ENCODE measurements at places on chromosomes 12 and 14.

GRCh38 chr14:60981633-60982455 is 799 bp downstream of the SLC38A6 start:
- DNase-seq: no peak

DNA sequence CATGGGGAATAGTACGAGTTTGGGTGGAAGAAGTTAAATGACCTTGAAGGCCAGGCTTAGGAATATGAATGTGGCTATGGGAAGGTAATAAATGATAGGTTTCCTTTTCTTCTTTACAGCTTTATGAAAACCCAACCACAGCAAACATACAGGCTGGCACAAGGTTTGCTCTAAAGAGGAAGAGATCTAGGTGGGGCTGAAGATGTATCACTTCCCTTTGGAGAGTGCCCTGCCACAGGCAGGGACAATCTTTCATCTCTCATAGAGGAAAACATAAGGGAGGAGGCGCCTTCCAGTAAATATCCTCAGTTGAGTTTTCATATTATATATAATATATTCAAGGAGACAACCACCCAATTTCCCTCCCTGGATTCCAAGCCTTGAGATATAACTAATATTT is 72.9 kb upstream of the FRMD6 start:
- DNase-seq: no peak

DNA sequence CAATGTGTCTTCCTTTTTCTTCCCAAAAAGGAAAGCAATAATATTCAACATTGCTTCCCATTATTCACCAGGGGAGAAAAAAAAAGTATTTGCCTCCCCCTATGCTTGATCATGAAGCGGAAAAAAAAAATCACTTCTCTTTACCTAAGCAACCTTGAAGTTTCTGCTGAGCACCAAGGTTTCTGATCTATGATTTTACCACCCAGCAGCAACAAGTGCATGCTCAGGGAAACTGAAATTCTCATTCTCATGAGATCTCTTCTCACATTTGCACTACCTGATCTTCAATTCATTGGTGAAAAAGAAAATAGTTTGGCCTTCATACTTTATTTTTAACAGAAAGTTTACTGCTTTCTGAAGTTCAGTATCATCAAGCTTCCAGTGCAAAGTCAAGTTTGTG is 125.8 kb downstream of the ARMH4 start:
- DNase-seq: no peak

GRCh38 chr12:6871052-6871957 is 1.8 kb downstream of the SPSB2 start:
- no peak for DNase-seq

- no peak for DNase-seq
These were observed 16.3 kb upstream of the HIF1A start for GRCh38 chr14:61678975-61679374.

DNA sequence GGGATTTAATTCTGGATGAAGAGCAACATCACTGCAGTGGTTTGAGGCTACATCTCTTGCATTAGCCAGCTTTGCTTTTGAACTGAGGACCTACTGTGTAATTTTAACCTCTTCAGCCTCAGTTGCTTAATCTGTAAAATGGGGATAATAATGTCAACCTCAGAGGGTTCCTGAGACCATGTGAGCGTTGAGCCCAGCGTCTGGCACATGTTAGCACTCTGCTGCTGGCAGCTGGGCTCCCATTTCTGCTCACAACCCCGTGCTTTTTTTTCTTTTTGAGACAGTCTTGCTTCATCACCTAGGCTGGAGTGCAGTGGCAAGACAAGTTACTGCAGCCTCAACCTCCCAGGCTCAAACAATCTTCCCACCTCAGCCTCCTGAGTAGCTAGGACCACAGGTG is 31.6 kb downstream of the TESC start:
- no peak for DNase-seq

DNA sequence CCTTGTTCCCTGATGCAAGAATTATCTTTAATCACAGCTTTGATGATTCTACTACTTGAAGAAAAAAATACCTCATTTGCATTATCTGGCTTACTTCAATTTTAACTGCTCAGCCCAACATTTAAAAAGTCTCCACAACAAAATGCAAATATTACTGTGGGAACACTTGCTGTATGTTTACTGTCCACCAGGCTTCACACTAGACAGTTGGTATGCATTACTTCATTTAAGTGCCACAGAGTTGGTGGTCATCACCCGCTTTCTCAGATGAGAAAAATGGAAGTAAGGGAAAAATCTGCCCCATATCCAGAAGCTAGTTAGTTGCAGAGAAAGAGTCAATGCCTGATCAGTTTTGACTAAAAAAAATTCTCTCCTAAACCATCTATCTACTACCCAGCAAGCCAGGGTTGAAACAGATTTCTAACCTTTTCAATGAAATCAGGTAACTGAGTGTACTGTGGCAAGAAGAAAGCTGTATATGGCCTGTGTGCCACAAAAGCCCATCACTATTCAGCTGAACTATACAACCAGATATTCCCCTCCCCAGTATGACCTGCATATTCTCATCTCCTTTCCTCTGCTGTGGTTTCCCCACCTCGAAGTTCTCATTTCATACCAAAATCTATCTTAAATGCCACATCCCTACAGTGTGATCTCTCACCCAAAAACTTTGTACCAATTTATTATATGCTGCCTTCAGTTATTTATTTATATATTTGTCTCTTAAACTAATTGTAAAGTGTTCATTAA is 90.3 kb downstream of the ATP2B1 start:
- DNase-seq: no peak

DNA sequence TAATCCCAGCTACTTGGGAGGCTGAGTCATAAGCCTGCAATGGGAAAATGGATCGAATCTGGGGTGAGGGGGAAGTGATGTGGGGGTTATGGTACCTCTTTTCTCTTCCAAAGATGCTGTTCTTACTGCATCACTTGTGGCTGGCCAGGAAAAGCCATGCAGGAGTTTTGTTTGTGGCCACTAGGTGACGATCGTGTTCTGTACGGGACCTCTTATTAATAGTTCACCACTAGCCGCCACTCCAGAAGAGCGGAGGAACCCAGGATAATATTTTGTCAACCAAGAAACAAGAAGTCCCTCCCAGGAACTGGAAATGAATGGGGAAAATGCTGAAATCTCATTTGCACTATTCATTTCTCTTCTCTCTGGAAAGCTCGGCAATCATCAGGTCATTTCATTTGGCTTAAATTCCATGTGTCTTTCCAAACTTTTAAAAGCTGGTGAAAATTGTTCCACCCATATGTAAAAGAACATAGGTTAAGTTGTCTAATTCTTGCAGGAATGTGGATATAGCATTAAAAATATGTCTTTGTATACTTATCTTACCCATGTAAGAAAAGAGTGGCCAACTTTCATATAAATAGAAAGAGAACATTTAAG is 8.9 kb downstream of the GPR65 start:
- DNase-seq: peak; percentile 45

DNA sequence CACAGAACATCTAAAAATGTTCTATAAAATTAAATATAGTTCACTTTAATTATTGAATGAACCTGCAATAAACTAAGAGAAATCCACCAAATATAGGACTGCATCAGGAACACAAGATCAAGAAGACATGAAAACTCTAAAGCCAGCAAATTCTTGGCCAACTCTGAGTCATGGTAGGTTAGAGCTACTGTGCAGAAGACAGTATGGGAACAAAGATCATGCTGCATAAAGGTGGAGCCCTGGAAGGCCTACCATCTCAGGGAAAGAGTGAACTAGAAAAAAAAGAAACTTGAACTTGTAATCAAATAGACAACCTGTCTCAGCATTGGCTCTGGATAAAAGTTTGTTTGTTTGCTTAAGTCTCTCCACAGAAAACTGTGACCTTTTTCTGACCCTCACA is 66.9 kb upstream of the CNOT2 start:
- DNase-seq: no peak

GRCh38 chr14:58367296-58367695 is 28.4 kb upstream of the TOMM20L start:
- no peak for DNase-seq

Measured in NCI-H1930 (cell line).